ENCODE measurements at places on chromosomes 3 and 15.

DNA sequence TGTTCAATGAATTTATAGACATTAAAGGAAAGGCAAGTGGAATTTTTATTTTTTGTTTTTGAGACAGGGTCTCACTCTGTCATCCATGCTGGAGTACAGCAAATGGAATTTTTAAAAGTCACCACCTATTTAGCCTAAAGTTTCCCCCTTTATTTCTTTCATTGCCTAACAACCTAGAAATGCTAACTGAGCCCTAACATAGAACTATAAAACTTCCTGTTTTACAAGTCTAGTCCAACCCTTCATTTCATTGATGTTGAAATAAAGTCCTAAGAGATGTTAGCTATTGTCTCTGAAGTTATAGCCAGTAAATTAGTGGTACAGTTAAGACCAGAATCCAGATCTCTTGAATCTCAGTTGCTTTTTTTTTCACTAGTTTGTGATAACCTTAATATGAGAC is 39.0 kb downstream of the MAPK6 start:
- DNase-seq, result no peak

GRCh38 chr3:133535971-133536881 is 37.3 kb upstream of the CDV3 start:
- DNase-seq, result no peak

DNA sequence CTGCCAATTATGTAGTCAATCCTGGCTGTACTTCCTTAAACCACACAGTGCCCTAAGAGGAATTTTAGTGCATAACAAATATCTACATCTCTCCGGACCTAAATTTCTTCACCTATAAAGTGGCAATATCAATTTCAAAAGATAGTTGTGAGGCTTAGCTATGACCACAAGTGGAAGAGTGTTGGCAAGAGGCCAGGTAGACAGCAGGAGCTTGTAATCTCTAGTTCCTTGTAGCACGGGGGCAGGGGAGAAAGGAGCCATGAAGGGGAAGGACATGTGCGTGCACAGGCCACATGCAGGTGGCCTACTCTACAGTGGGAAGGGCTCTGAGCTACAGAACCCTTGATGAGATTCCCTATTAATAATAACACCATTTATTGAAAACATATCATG is 269.7 kb downstream of the ABHD5 start:
- no peak for DNase-seq

GRCh38 chr3:99332718-99333117 is 305.7 kb upstream of the COL8A1 start:
- DNase-seq, result no peak

GRCh38 chr3:138435840-138436239 is 1.4 kb downstream of the ESYT3 start:
- no peak for DNase-seq

GRCh38 chr3:124993466-124993865 is 58.9 kb upstream of the MUC13 start:
- no peak for DNase-seq

DNA sequence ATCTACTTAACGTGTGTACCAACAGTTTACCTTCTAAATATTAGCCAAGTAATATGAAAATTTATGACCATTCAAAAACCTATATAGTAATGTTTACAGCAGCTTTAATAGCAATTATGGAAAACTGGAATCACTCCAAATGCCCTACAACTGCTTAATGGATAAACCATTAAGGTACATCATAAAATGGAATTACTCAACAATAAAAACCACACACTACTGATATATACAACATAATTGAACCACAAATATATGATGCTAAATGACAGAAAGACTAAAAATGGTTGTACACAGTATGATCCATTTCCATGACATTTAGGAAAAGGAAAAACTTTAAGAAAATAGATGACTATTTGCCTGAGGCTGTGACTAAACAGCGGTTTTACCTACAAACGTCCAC is 467.1 kb upstream of the EPHA6 start:
- DNase-seq, result no peak

DNA sequence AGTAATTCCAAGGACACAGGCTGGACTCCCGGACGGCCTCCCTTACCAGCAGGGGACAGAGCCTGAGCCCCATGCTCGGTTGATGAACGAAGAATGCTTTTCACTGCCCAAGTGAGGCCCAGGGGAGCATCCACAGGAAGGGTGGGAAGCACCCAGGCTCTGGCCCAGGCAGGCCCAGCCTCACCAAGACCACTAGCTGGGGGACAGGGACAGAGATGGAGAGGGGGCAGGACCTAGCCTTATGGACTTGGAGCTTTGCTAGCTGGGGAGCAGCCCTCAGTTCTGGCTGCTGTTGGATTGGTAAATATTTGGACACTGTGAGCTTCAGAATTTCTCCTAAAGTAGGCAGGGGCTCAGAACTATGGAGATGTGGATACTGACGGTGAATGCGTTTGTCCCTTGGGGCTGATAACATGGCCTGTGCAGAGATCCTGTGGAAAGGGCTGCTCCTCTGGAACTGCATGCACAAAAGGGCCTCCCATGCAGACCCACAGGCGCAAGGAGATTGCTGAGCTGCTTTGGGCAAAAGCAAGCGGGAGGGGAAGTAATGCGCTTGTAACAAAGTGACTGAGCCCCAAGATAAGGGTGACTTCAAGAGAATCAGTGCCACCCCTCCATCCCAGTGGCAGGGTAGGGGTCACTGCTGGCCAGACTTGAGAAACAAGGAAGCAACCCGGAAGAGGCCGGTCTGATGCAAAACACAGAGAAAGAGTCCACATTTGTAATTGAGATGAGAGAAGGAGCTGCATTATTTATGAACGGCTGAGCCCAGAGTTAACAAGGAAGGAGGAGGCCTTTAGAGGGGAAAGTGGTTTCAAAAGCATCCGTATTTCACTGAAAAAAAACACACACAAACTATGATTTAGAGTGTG is 70.1 kb upstream of the MEF2A start:
- no peak for DNase-seq

- no peak for DNase-seq
Observed at GRCh38 chr15:74626752-74627692, 11.4 kb downstream of the CLK3 start.

- DNase-seq, result no peak
Observed at GRCh38 chr15:62121273-62122015, 43.6 kb downstream of the C2CD4B start.

GRCh38 chr3:71172189-71172588 is 411.3 kb downstream of the FOXP1 start:
- DNase-seq, result no peak

- no peak for DNase-seq
Observed at GRCh38 chr3:115615001-115615814, 8.1 kb upstream of the GAP43 start.

DNA sequence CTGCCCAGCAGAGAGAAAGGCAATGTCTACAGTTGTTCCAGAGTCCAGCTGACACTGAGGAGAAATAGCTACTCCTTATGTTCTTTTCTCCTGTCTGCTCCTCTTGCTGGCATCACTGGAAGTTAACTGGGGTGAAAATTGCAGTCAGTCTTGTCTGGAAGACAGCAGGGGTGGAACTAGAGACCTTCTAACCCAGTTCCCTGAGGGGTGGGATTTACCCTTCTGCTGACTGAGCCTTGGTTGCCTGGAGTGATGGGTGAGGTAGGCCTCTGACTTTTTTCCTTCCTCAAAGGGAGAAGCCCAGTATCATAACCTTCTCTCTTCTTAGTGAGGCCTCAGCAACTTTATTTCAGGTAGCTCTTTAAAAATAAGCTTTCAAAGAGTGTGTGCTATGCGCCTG is 16.2 kb downstream of the ZNF609 start:
- DNase-seq, result no peak

- DNase-seq, result peak; percentile 8
Observed at GRCh38 chr3:54146506-54147239, 24.3 kb downstream of the CACNA2D3 start.

DNA sequence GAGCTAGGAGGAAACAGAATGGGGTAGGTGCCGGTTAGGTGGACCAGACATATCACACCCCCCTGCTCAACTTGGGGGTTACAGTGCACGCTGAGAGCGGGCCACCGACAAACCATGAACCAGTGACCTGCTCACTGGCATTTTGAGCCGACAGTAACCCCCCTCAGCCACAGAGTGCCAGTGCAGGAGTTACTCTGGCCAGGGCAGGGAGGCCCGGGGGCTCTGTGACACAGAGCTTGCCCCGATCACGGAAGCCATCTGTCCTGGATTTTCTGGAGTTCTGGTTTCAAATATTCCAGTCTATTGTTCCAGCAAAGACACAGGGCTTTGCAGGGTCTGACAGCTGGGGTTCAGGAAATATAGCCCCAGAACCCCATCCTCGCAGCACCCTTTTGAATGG is 225.2 kb downstream of the VPS13C start:
- no peak for DNase-seq

GRCh38 chr15:41116962-41117252 is 827 bp upstream of the INO80 start:
- no peak for DNase-seq

GRCh38 chr3:21505711-21506460 is 245.1 kb downstream of the ZNF385D start:
- no peak for DNase-seq

- DNase-seq, result no peak
Observed at GRCh38 chr3:15728766-15729165, 69.0 kb downstream of the ANKRD28 start.

- DNase-seq, result no peak
Observed at GRCh38 chr3:168127466-168127865, 31.7 kb upstream of the GOLIM4 start.

DNA sequence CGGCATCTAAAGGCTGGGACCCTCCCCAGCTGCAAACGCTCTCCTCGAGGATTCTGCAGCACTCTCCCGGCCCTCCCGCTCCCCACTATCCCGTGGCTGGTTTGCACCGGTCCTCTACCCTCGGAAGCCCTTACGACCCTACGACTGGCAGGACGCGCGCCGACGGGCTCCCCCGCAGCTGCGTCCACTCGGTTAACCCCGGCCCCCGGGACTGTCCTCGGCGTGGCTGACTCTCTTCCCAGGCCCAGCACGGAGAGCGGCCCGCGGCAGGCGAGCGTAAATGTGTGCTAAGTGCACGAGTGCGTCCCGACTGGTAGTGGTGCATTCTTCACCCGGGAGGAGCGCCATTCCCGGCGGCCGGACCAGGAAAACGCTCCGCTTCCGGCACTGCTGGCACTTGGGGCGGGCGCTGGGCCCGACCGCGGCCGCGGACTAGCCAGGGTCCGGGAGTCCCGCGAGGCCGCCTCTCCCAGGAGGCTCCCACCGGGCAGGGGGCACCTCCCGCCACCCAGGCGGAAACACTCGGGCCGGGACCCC is 508 bp downstream of the GORASP1 start:
- peak; percentile 26 for DNase-seq

DNA sequence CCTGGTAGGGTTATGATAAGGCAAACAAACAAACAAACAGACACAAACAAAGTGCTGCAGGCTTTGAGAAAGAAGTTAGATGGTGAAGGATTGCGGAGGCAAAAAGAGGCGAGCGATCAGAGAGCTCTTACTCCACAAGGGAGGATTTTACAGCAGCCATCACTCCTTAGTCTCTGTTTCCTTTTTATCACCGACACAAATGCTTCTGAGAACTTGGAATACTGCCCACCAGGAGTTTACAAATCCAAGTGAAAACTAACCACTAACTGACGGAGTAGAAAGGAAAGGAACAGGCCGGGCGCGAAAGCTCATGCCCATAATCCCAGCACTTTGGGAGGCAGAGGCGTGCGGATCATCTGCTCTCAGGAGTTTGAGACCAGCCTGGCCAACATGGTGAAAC is 35.6 kb upstream of the GPR160 start:
- DNase-seq, result no peak

All from GM18507 (cell line).